BE2C (cell line): ENCODE measurements at places on chromosomes 4 and X.
A peak's percentile ranks its signal among the peaks of the same experiment; 100 is the strongest.

GRCh38 chr4:112007391-112007790, 137.9 kb upstream of the FAM241A start:
- DNase-seq = no peak

DNA sequence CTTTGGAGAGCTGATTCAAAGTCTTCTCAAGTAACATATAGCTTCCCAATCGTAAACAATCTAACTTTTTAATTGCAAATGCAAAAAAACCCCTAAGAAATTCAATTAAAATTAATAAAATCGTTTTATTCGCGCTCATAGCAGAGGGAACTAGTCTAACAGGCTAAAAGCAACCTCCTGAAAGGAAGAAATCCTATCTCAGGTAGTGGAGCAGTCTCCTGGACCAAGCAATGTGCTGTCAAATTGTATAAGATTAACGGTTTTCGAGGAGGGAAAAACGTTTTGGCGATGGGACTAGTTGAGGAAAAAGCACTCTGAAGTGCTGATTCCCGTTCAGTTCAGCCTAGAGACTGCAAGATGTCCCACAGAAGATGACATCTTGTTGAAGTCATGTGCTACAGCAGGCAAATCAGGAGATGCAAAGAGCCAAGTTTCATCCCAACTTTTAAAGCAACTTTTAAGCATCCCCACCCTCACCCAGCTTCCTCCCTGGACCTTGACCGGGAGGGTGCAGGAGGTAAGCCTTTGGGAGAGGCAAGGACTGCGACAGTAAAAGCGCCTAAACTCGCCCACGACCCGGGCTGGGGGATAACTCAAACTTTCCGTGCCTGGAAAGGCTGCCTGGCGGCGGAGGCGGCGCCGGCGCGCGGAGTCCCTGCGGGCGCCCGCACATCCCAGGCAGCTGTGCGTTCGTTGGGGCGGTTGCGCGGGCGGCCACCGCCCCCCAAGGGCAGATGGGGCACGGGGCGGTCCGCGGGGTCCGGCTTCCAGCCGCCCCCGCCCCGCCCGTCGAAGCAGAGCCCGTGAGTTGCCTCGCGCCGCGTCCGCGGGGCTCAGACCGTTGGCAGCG, 784 bp downstream of the MAP7D3 start:
- peak; percentile 18 for DNase-seq

DNA sequence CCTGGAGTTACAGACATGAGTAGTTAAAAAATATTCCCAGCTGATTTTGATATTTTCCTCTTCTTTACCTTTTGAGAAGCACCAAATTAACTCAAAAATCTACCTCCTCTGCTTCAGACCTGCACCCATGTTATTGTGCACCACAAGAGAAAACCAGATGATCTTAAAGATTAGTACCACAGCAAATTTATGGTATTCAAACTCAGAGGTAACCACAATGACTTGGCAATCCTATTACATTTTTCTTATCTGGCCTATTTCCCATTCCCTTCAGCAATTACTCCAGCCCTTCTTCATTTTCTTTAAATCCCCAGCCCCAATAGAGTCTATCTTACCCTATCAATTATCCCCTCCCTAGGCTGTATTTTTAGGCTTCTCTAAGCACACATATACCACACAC, 535.1 kb downstream of the FAT4 start:
- no peak for DNase-seq

DNA sequence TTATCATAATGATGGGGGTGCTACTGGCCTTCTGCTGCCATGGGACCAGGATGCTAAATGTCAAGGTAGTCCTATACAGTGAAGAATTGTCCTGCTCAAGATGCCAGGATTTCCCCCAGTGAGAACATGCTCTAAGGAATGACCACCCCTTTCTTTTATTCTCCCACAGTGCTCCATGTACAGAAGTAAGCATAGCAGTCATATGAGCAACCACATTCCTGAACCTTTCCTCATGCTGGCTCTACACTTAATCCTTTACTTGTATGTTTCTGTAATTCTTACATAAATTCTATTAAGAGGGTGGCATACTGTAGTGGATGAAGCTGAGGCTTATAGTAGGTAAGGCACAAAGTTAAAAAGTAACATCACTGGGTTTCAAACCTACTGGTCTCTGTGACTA, 20.2 kb downstream of the CYP2U1 start:
- DNase-seq = no peak

GRCh38 chrX:20060961-20061748, 55.6 kb downstream of the MAP7D2 start:
- no peak for DNase-seq

DNA sequence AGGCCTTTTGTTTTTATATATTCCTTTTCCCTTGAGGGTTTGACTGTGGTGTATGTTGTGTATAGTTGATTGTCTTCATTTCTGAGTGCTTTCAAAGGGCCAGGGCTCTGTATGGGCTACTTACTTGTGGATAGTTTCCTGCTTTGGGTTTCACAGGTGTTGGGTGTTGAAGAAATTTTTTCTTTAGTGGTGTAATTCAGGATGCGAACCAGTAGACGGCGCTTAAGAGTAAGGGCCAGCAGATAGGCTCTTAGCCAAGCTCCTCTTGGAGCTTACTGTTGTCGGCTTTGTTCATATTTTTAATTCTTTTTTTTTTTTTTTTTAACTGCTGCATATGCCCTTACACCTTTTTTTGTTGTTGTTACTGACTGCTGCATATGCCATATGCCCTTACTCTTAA, 276.3 kb upstream of the GALNT7 start:
- DNase-seq = peak; percentile 20

DNA sequence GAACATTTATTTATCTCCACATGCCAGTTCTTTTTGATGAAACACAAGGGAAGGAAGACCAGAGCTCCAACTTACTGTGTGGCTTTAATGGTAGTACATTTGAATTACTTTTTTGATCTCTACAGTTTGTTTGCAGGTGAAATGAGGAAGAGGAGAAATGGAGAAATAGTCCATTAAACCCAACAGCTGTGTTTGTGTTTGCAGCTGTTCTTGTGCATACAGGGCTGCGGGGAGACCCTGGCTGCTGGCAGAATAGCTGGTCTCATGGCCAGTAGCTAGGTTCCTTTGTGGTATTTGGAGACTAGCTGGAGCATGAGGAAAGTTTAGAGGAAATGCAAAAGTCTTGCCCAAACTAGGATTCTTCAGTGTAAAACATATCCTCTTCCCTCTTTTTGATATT, 374.8 kb downstream of the GPAT3 start:
- no peak for DNase-seq

DNA sequence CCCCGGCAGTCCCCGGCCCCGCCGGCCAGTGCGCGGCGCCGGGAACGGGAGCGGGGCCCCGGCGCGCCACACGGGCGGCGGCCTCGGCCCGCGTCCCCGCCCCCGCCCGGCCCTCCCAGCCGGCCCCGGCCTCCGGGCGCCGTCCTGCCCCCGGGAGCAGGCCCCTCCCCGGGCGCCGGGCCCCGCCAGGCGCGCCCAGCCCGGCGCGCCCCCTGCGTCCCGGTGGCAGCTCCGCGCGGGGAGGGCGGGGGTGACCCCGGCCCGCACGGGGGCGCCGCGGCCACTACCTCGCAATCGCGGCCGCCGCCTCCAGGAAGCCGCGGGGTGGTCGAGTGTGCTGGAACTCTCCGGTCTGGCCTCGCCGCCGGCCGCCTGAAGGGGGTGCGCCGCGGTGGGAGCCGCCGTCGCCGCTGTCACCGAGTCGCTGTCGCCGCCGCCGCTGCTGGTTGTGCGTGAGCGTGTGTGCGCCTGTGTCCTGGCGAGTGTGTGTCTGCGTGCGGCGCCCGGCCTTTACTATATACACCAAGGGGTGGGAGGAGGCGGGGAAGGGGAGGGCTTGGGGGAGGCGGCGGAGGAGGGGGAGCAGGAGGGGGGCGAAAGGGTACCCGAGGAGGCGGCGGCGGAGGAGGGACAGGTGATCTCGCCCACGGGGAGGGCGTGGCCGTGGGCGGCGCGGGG, at the start of gene RAI2:
Gene RAI2 (minus strand): TSS at position 488 of the 678 bp plus-strand sequence. CDS start 59,288 bp downstream, outside the sequence.
- DNase-seq = peak; percentile 38

DNA sequence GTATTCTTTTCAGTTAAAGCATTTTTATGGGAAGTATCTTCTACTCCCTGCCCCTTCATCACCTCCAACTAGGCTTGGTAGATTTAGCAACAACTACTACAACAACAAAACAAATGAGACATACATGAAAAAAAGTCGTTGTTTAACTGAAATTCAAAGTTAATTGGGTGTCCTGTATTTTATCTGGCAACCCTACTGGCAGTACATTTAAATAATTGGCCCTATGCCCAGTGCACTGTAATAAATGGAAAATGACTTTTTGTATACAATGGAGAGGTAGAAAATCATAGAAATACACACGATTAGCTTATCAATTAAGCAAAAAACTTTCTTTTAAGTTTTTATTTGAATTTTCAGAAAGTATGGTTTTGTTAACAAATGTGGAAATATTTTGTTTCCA, 21.4 kb upstream of the CLGN start:
- no peak for DNase-seq

DNA sequence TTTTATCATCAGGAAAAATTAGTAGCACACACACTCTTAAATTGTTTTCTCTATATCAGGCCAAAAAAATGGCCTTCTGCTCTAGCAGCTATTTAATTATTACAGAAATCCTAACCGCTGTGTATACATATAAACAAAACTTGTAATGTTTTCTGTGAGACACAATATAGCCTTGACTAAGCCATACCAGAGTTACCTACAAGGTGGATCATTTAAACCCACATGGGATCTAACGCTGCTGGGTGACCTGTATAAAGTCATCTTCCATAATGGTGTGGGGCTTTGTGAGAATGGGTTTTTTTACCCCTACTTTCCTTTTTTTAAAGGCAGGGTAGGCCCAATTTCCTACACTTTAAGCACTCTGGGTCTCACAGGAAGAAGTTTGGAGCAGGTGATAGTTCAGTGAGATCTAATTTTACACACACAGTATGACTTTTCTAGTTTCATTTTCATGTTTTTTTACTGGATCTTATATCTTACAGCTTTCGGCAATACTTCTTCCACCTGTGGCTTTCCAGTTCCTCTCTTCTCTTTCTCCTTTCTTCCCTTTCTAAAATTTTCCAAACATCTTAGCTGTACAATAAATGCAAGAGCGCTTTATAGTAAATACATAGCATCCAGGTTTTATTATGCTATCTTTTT, 66.9 kb upstream of the MMAA start:
- no peak for DNase-seq

DNA sequence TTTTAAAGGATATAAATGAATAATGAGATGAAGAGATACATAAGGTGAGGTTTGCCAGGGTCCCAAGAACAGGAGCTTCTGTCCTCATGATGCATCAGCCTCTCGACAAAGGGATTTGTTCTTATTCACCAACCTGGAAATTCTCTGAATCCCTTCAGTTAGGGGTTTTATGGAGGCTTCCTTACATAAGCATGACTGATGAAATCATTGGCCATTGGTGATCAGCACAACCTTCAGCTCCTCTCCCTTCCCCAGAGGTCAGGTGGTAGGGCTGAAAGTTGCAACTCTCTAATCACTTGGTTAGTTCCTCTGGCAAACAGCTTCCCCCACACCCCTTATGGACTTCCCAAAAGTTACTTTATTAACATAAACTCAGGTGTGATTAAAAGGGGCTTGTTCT, 222.0 kb downstream of the SPRY1 start:
- no peak for DNase-seq

DNA sequence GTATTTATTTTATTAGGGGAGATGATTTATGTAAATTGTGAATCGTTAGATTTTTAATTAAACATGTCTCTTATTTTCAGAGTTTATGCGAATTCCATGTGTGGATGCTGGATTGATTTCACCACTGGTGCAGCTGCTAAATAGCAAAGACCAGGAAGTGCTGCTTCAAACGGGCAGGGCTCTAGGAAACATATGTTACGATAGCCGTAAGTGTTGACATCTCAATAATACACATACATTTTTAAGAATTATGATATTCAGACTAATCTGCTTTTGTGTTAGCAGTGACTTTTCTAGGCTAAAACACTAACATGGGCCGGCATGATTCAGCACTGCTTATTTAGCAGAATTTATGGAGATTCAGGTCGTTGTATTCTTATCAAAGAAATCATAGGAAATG, 91.2 kb downstream of the RAP1GDS1 start:
- DNase-seq = no peak

DNA sequence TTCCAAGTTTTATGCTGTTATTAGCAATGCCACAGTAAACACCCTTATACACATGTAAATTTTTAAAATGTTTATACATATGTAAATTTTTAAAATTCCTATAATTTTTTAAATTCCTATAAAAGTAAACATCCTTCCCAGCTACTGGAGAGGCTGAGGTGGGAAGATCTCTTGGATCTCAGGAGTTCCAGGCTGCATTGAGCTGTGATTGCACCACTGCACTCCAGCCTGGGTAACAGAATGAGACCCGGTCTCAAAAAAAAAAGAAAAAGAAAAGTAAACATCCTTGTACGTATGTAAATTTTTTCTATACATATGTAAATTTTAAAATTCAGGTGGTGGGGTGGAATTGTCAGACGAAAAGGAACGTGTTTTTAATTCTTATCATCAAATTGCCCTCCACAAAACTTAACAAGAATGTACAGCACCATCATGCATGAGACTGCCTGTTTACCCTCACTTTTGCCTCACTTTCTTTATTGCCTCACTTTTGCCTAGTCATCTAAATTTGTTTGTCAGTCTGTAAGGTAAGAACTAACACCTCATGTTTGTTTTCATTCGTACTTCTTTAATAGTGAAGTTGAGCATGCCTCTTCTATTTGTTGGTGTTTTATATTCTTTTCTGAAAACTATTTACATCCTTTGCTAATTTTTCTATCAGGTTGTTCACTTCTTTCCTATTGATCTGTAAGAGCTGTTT, 8.0 kb downstream of the SLC7A3 start:
- no peak for DNase-seq

DNA sequence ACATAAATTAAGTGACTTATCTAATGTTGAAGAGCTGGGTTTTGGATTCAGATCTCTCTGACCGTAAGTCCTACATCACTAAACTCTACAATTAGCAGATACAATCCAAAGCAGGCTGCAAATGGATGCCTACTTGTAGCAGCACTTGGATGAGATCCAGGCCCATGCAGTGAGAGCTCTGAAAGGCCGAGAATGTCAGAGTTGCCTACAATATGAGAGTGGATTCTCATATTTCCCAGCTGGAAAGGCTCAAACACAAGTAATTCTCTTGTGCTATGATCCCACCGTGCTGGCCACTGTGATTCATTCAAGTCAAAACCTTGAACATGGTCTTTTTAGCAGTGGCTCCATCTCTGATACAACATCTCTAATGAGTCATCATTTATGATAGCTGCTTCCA, 125.4 kb upstream of the CHRDL1 start:
- peak; percentile 5 for DNase-seq

DNA sequence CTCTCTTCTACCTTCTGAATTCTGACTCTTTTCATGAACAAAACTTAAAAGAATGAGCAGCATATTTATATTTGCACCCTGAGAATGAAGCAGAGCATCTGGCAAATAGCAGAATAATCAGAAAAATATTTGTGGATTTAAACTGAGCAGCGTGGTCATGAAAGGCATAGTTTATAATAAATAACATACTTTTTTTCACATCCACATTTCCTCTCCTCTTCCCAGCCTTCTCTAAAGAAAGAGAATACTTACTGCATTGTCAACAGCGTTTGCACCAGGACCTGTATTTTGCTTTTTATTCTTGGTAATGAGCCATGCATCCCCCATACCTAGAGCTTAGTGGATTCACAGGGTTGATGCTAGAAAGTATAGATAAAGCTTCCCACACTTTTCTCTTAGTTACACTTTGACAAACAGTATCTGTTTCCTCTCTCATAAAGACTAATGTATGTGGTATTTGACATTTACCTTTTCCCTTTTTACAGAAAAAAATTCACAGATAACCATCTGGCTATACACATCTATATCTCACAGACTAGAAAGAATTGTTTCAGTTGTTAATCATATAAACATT, 131.5 kb downstream of the PRSS12 start:
- DNase-seq = no peak

GRCh38 chr4:122827879-122828601, 1.4 kb downstream of the FGF2 start:
- DNase-seq = peak; percentile 23

- DNase-seq = no peak
Observed at GRCh38 chrX:16528620-16529019, 121.3 kb upstream of the S100G start.
